ENCODE measurements at places on chromosomes 4 and X.

DNA sequence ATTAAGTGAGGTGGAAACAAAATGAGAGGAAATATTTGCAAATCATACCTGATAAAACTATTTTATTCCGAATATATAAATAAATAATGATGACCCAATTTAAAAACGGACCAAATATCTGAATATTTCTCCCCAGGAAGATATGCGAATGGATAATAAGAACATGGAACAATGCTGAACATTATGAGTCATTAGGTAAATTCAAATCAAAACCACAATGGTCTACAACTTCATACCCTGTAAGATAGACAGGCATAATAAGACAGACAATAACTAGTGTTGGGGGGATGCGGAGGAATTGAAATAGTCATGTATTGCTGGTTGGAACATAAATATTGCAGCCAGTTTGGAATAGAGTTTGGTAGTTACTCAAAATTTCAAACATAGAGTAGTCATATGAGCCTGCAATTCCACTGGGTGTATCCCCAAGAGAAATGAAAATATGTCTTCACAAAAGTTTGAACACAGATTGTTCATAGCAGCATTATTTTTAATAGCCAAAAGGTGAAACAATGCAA, 47.6 kb upstream of the DRP2 start:
- no peak for DNase-seq

- DNase-seq = no peak
Observed at GRCh38 chrX:2272337-2272736, 228.4 kb downstream of the DHRSX start.

DNA sequence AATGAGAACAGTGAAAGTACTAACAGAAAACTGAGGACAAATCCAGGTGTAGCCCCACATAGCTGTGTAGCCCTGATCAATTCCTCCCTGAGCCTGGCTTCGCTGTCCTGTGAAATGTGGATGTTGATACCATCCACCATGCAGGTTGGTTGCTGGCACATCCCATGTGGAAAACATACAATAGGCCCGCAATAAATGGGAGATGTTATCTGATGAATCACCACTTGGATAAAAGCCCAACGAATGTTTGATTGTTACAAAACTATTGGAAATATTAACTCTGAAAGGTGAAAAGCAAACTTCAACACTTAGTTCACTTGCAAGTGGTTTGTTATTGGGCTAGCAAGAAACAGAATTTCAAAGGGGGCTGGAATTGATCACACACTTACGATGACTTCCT, 186.3 kb upstream of the FTHL17 start:
- DNase-seq = no peak

- no peak for DNase-seq
Observed at GRCh38 chrX:113297437-113297836, 456.8 kb upstream of the AMOT start.

GRCh38 chr4:177566691-177567090, 124.5 kb upstream of the AGA start:
- DNase-seq = no peak

GRCh38 chr4:120266602-120267001, 200.0 kb upstream of the MAD2L1 start:
- no peak for DNase-seq

- no peak for DNase-seq
Observed at GRCh38 chr4:37132351-37132974, 112.1 kb upstream of the NWD2 start.

- DNase-seq = no peak
Observed at GRCh38 chr4:53487766-53488165, 103.5 kb downstream of the LNX1 start.

DNA sequence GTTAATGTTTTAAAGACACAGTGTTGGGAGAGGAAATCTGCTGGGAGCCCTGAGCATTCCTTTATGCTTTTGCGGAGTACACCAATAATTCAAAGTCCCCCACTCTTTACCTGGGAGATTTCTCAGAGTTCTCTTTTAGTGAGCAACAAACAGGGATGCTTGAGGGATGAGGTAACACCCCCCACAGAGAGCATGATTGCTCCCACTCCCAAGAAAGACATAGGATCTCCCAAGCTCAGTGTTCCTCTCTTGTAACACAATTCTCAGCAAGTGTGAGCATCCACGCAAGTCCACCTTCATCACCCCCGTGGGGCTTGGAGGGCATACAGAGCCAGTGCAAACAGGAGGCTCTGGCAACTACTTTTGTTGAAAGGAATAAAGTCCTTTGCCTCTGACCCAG, 36.1 kb downstream of the GSPT2 start:
- DNase-seq = no peak

DNA sequence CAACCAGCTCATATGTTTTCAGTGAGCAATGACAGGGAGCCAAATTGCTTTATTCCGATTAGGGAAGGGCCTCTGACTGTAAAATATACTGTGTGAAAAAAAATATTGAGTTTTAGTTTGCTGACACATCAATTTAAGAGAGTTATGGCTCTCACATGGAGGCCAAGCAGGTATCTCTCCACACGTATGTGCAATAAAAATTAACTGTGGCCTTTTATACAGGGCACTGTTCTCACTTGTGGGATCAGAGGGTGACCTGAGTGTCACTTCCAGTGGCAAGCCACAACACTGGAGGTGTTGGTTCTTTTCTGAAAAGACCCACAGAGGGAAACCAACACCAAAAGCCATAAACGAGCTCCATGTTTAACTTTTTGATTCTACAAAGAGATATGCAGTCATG, 462.8 kb downstream of the MID1IP1 start:
- DNase-seq = no peak
